ENCODE measurements at places on chromosomes 3 and 15. TPM values are rescaled to one million over a fixed set of nuclear protein-coding genes. Genes with fewer than 3 reads are reported as not detected.

Gene C15orf62
- total RNA-seq, result 0.34 TPM

Gene RASL12
- 4.7 TPM for total RNA-seq

Gene GPR87
- total RNA-seq, result not detected

Gene CCR2
- not detected for total RNA-seq

Gene MUSTN1
- not detected for total RNA-seq

Data from pericardium fibroblast (primary cell).